ENCODE measurements at places on chromosomes 6 and 20. TPM values are rescaled to one million over a fixed set of nuclear protein-coding genes. Genes with fewer than 3 reads are reported as not detected.
A peak's percentile ranks its signal among the peaks of the same experiment; 100 is the strongest.

The C6orf132 gene
- total RNA-seq: 3.1 TPM

The ZC3H12D gene
- total RNA-seq: 3.0 TPM

DNA sequence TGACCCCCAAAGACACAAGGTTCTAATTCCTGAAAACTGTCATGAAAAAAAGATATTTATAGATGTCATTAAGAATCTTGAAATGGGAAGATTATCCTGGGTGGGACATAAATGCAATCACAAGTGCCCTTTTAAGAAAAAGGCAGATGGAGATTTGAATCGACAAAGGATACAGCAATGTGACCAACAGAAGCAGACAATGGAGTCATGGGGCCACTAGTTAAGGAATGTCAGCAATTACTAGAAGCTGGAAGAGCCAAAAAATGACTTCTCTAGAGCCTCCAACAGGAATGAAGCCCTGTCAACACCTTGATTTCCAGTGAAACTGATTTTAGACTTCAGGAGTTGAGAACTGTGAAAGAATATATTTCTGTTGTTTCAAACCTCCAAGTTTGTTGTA lies 448.5 kb downstream of the MEI4 start:
- no peaks in the 10 kb centered on the region for H3K27me3 ChIP-seq
- DNase-seq: no peak
- no peak overlapping the region for H3K4me3 ChIP-seq
- H3K36me3 ChIP-seq: no peaks in the 10 kb centered on the region

- peaks cover 13% of the 10 kb centered on the region for H3K4me1 ChIP-seq
- H3K27me3 ChIP-seq: no peaks in the 10 kb centered on the region
- DNase-seq: no peak
- H3K36me3 ChIP-seq: no peaks in the 10 kb centered on the region
Measured at GRCh38 chr20:41231136-41231535, 86.4 kb downstream of the ZHX3 start.

The GJA10 gene
- total RNA-seq: not detected

- H3K4me1 ChIP-seq: no peaks in the 10 kb centered on the region
- DNase-seq: no peak
- H3K4me3 ChIP-seq: peak overlapping the region; percentile 87
- no peaks in the 10 kb centered on the region for H3K27me3 ChIP-seq
- no peak overlapping the region for H3K27ac ChIP-seq
Measured at GRCh38 chr6:163412341-163412740, 2.2 kb upstream of the QKI start.

The GSTA3 gene
- total RNA-seq: not detected

The DCDC2 gene
- not detected for total RNA-seq

The SOX4 gene
- 16.0 TPM for total RNA-seq

DNA sequence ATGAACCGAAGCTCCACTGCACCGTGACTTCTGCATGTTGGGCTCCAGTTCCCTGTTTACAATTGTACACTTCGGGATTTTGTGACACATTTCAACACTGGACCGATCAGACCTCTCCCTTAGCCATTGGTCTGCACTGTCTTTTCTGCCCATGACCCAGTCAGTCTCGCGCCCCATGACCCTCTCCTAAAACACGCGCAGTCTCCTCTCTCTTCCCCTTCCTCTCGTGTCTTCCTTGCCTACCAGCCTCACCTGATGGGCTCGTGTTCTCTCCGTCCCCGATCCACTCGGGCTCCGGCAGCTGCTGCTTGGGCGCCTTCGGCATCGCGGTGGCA lies 535 bp upstream of the ABCF1 start:
- DNase-seq: no peak
- H3K27me3 ChIP-seq: no peaks in the 10 kb centered on the region
- H3K4me1 ChIP-seq: no peaks in the 10 kb centered on the region
- peak overlapping the region; percentile 93 for H3K4me3 ChIP-seq

DNA sequence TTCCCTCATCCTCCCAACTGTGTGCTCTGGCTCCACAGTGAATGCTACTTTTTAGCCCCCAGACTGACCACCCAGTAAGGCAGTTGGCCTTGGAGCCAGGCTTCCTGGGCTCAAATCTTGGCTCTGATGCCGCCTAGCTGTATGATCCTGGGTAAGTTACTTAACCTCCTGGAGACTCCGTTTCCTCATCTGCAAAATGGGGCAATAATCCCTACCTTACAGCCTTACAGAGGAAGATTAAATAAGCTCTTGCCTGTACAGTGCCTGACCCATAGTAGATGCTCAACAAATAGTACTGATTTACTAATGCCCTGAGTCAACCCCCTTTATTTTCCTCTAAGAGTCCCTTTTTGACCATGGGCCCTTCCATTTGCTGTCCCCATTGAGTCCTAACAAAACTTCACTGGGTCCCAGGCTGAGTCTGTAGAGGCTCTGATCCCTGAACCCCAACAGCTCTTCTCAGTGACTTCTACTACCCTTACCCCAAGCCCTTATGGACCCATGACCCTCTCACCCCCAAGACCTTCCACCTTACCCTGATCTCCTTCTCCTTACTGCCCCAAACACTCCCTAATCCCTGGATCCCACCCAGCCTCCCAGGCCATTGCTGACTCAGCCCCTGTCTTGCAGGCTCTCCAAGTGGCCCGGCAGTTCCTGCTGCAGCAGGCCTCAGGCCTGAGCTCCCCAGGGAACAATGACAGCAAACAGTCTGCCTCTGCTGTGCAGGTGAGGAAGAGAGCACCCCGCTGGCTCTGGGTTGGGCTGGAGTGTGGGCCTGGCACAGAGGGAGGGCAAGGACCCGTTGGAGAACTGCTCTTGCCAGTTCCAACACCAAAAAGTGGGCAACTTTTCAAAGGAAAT lies 31.4 kb downstream of the FOXP4 start:
- no peaks in the 10 kb centered on the region for H3K4me1 ChIP-seq
- H3K27me3 ChIP-seq: no peaks in the 10 kb centered on the region
- H3K4me3 ChIP-seq: no peak overlapping the region
- no peaks in the 10 kb centered on the region for H3K36me3 ChIP-seq

- H3K4me3 ChIP-seq: peak overlapping the region; percentile 22
- no peak for DNase-seq
- H3K27me3 ChIP-seq: no peaks in the 10 kb centered on the region
- H3K4me1 ChIP-seq: no peaks in the 10 kb centered on the region
- no peaks in the 10 kb centered on the region for H3K36me3 ChIP-seq
- H3K27ac ChIP-seq: no peak overlapping the region
Measured at GRCh38 chr20:3767110-3767426, 485 bp downstream of the ADISSP start.

DNA sequence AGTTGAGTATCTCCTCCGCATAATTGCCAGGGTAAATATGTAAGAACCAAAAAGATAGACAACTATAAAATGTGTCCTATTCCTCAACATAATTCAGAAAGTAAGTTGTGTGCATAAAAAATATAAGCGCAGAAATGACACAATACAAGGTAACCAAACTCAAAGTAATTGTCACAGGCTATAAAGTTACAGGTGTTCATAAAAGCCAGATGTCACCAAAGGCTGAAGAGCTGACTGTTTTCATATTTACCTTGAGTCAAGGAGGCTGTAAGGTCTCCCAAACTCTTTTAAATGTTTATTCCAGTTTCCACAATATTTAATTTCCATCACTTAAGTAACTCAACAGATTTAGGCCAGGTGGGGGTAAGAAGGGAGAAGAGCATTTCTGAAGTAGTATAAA lies 192.2 kb upstream of the MARCKS start:
- no peak overlapping the region for H3K4me3 ChIP-seq
- H3K4me1 ChIP-seq: no peaks in the 10 kb centered on the region
- no peak overlapping the region for H3K27ac ChIP-seq
- H3K27me3 ChIP-seq: no peaks in the 10 kb centered on the region
- no peak for DNase-seq
- H3K36me3 ChIP-seq: no peaks in the 10 kb centered on the region

DNA sequence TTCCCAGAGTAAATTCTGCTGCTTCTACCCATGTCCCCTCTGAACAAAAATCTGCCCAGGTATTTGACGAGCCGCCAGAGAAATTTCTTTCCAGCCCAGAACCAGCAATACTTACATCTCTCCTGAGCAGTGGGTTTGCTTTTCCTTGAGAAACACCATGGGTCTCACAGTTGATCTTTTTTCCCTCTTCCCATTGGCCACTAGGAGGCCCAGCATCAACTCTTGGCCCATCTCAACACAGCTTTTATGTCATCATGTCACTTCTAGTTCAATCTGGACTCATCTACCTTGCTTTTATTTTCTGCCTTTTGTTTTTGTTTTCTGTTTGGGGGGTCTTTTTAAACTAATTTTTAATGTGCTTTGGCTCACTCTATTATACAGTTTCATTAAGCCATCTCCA lies 18.8 kb downstream of the MAFB start:
- no peak overlapping the region for H3K4me3 ChIP-seq
- H3K27ac ChIP-seq: no peak overlapping the region
- DNase-seq: no peak
- H3K36me3 ChIP-seq: no peaks in the 10 kb centered on the region
- no peaks in the 10 kb centered on the region for H3K4me1 ChIP-seq

The CD83 gene
- total RNA-seq: 6.5 TPM

GRCh38 chr20:41011551-41012067 lies 17.0 kb upstream of the TOP1 start:
- no peaks in the 10 kb centered on the region for H3K4me1 ChIP-seq
- no peaks in the 10 kb centered on the region for H3K36me3 ChIP-seq
- H3K27ac ChIP-seq: no peak overlapping the region
- no peak overlapping the region for H3K4me3 ChIP-seq
- H3K27me3 ChIP-seq: no peaks in the 10 kb centered on the region
- DNase-seq: no peak

- no peaks in the 10 kb centered on the region for H3K36me3 ChIP-seq
- H3K27ac ChIP-seq: no peak overlapping the region
- peaks cover 12% of the 10 kb centered on the region for H3K4me1 ChIP-seq
Measured at GRCh38 chr20:34022839-34023234, 29.1 kb downstream of the RALY start.

GRCh38 chr6:57173886-57174510 lies 1.9 kb downstream of the BAG2 start:
- H3K27me3 ChIP-seq: no peaks in the 10 kb centered on the region
- H3K36me3 ChIP-seq: no peaks in the 10 kb centered on the region
- H3K4me1 ChIP-seq: no peaks in the 10 kb centered on the region

GRCh38 chr6:6407071-6407741 lies 86.7 kb upstream of the F13A1 start:
- no peaks in the 10 kb centered on the region for H3K4me1 ChIP-seq
- H3K27ac ChIP-seq: no peak overlapping the region
- H3K36me3 ChIP-seq: no peaks in the 10 kb centered on the region
- H3K27me3 ChIP-seq: no peaks in the 10 kb centered on the region
- H3K4me3 ChIP-seq: no peak overlapping the region
- no peak for DNase-seq

The PPARD gene
- total RNA-seq: 27.7 TPM

DNA sequence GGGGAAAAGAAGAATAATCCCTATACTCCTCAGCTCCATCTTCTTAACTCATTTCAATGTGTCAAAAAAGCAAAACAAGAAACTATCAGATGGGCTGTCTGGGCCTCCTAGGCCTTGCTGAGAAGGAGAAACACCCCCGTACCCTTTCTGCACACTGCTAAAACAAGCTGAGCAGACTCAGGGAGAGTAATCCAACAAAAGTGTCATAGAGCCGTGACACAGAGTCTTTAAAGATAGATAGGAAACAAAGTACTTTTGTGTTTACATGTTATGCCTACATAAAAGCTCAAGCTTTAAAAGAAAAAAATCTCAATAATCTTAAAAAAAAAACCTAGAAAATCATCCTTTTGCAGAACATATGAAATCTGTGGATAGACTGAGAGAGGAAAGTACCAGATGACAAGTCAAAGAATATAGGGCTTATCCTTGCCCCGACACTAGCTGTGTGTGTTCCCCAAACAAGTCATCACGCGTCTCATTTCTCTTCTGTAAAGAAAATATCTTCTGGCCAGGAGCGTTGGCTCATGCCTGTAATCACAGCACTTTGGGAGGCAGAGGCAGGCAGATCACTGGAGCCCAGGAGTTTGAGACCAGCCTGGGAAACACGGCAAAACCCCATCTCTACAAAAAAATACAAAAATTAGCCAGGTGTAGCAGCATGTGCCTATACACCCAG lies 81.3 kb downstream of the MAP3K5 start:
- no peak for DNase-seq
- H3K27ac ChIP-seq: no peak overlapping the region
- no peaks in the 10 kb centered on the region for H3K27me3 ChIP-seq
- H3K4me3 ChIP-seq: no peak overlapping the region
- peaks cover 2% of the 10 kb centered on the region for H3K36me3 ChIP-seq
- H3K4me1 ChIP-seq: peaks cover 7% of the 10 kb centered on the region

DNA sequence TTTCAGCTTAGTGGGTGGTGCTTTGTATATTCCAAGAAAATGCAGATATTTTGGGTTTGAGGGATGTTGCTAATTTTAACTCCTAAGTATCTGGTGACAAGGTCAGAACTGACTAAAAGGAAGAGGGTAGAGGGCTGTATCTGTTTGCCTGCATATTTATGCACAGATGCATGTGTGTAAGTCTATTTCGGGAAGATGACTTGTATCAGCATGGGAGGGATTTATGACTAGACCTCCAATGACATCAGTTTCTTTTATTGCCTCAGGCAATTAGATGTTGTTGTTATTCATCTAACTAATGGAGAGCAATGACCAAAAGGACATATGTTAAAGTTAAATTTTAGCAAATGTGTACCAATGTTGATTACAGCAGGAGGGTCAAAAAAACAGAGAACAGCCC lies 734.3 kb downstream of the QKI start:
- H3K4me1 ChIP-seq: no peaks in the 10 kb centered on the region
- no peak overlapping the region for H3K27ac ChIP-seq
- H3K27me3 ChIP-seq: no peaks in the 10 kb centered on the region
- DNase-seq: no peak

The ZBP1 gene
- 0.88 TPM for total RNA-seq

The CD93 gene
- 123 TPM for total RNA-seq

The HUS1B gene
- 2.4 TPM for total RNA-seq

Data from aorta (tissue), 5 donors.